ENCODE measurements at places on chromosomes 2 and 18.

DNA sequence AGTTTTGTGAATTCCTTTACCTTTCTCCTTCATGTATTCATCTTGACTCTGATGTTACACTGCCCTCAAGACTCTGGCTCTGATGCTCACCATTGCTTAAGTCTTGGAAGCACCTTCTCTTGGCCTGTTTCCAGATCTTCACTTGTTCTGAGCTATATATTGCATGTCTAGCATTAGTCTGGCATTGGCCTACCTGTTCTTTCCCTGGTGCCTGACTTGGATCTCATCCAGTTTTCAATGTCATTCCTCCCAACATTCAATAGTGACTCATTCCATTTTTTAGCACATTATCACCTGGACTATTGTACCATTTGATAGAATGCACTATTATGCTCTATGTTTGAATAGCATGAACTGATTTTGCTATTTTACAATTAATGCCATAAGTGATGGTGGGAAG, 127.3 kb upstream of the NYAP2 start:
- DNase-seq = no peak

GRCh38 chr2:78024996-78025395, 502.8 kb upstream of the LRRTM4 start:
- DNase-seq = no peak

DNA sequence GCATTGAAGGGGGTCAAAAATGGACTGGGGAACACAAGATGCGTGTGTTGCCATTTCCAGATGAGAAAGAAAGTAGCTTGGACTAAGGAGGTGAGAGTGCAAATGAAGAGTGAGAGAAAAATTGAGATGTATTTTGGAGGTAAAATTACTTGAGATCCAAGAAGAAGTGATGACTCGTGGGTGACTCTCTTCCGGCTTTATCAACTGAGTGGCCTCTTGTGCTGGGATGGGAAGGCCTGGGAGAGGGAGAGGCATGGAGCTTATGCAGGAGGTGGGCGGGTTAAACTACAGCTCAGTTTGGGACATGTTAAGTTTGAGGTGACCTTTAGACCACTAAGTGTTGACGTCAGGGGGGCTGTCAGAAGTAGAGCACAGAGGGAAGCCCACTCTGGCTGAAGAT, 34.9 kb downstream of the SULT1C2 start:
- DNase-seq = no peak

- no peak for DNase-seq
Measured at GRCh38 chr2:14301331-14301730, 331.2 kb upstream of the LRATD1 start.

GRCh38 chr2:118062048-118062447, 26.2 kb upstream of the INSIG2 start:
- no peak for DNase-seq
